SJCRH30 (cell line): ENCODE measurements at places on chromosomes 5 and 9.

DNA sequence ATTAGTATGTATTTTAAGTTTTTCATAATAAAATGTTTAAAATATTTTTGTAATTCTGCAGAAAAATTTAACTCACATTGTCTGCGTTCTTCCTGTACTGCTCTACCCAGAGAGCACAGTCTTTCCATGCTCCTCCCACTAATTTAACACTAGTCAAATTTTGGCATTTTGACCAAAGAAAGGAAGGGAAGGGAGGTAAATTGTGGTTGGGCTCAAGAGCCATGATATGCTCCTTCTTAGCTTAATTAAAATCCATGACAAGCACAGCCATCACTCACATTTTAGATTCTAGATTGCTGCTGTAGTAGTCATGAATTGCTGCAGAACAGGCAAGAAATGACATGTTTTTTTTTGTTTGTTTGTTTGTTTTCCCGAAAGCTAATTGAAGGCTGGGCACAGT lies 98.4 kb downstream of the NLN start:
- DNase-seq = no peak

DNA sequence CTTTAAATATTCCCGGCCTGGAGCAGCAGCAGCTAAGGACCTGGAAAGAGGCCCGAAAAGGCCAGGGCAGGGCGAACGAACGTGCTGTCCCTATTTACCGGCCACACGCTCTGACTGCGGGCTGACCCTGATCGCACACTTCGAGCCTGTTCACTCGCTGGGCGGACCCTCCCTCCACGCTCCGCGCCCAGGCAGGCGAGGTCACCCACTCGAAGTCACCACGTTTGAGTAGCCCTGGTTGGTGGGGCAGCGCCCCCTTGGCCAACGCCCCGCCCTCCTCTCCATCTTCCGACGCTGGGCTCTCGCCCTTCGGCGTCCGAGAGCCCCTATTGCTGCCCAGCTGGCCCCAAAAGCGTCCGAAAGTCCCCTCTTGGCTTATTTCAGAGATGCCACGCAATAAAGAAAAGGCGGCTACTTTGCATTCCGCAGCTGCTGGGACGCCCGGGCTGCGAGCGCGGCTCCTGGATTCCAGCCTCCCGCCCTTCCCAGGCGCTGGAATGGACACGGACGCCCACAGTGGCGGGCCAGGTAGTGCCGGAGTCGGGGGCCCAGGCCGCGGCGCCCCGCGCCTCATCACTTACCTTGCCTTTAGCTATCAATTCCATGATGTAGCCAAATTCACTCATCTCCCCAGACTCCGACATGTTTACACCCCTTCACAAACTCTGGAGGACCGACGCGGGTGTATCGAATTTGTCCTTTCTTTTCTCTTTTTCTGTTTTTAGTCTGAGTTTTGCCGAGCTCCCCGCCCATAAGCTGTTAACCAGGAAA lies 9.9 kb upstream of the TRIM36 start:
- no peak for DNase-seq

DNA sequence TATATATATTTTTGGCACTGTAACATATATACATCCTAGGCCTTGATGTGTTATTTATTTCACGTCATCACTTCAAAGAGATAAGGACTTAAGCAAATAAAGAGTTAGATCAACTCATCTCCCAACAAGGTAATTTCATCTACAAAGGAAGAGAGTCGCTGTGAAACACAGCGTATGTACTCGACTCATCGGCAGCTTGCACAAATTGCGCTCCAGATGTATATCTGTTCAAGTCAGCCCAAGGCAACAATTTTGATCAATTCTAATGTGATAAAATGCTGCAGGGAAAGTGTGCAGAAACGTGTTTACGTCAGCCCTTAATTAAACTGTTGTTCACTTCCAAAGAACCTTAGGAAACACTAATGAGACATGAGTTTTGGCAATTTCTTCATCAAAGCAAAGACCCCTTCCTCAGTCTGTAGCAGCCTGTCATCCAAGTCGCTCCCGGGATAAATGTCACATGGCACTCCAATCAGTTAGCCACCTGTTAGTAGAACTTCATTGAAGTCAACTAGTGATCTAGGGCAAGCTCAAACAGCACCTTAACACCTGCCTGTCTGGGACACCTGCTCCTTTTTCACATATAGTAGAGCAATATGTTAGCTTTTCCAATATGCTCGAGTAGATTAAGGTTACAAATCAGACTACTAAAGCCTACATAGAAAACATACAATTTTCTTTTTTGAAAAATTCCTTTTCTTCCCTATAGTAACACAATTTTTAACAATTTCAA lies 182.4 kb downstream of the NFIB start:
- DNase-seq = no peak

DNA sequence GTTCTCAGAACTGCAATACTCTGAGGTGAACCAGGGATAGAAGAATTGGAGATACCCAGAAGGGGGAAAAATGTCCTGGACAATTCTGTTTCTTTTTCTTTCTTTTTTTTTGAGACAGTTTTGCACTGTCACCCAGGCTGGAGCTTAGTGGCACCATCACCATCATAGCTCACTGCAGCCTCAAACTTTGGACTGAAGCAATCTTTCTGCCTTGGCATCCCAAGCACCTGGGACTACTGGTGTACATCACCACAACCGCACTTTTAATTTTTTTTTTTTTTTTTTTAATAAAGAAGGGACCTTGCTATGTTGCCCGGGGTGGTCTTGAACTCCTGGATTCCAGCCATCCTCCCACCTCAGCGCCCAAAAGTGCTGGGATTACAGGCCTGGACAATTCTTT lies 1.9 kb downstream of the EMB start:
- no peak for DNase-seq

GRCh38 chr5:54986269-54986654 lies 869 bp upstream of the ESM1 start:
- DNase-seq = no peak
